PC-3 (cell line): ENCODE measurements at places on chromosomes 7 and 10.

DNA sequence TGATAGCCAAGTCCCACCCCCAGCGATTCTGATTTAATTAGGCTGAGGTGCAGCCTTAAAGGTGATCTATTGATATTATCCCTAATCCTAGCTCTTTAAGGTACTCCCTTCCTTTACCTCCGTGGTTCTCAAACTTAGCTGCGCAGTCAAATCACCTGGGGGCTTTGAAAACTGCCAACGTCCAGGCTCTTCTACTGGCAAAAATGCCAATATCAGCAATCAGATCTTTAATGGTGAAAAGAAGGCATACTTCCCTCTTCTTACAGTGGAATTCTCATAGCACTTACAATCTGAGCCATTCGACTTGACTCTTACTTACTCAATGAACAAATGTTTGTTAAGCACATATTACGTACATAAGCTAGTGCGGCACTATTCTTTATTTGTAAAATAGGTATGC lies 704 bp upstream of the SLC35B4 start:
- H3K27me3 ChIP-seq = no peaks in the 10 kb centered on the region
- DNase-seq = peak; percentile 21
- no peak overlapping the region for H3K27ac ChIP-seq
- H3K36me3 ChIP-seq = no peaks in the 10 kb centered on the region

GRCh38 chr10:124705817-124706461 lies 38.2 kb downstream of the FAM53B start:
- no peak overlapping the region for H3K4me3 ChIP-seq
- no peak overlapping the region for H3K27ac ChIP-seq
- H3K27me3 ChIP-seq = no peaks in the 10 kb centered on the region
- no peaks in the 10 kb centered on the region for H3K4me1 ChIP-seq

DNA sequence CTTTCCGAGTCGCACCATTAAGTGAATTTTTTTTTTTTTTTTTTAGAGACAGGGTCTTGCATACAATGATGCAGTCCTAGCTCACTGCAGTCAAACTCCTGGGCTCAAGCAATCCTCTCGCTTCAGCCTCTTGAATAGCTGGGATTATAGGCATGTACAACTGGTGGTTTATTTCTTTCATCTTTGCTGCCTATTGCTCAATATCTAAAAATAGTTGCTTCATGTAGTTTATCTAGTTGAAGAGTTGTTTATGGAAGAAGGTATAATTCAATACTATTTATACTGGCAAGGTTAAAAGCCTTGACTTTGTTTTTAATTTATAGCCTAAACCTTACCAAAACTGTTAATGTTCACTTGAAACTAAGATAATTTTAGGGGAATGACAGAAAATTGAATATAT lies 66.9 kb downstream of the SEMA3D start:
- no peak overlapping the region for H3K27ac ChIP-seq
- H3K27me3 ChIP-seq = no peaks in the 10 kb centered on the region
- H3K4me3 ChIP-seq = no peak overlapping the region
- no peak for DNase-seq
- H3K4me1 ChIP-seq = peaks cover 14% of the 10 kb centered on the region

- H3K4me3 ChIP-seq = peak overlapping the region; percentile 77
- no peaks in the 10 kb centered on the region for H3K27me3 ChIP-seq
- no peak overlapping the region for H3K27ac ChIP-seq
- DNase-seq = no peak
- H3K36me3 ChIP-seq = no peaks in the 10 kb centered on the region
Observed at GRCh38 chr7:129434675-129435318, 565 bp downstream of the STRIP2 start.

DNA sequence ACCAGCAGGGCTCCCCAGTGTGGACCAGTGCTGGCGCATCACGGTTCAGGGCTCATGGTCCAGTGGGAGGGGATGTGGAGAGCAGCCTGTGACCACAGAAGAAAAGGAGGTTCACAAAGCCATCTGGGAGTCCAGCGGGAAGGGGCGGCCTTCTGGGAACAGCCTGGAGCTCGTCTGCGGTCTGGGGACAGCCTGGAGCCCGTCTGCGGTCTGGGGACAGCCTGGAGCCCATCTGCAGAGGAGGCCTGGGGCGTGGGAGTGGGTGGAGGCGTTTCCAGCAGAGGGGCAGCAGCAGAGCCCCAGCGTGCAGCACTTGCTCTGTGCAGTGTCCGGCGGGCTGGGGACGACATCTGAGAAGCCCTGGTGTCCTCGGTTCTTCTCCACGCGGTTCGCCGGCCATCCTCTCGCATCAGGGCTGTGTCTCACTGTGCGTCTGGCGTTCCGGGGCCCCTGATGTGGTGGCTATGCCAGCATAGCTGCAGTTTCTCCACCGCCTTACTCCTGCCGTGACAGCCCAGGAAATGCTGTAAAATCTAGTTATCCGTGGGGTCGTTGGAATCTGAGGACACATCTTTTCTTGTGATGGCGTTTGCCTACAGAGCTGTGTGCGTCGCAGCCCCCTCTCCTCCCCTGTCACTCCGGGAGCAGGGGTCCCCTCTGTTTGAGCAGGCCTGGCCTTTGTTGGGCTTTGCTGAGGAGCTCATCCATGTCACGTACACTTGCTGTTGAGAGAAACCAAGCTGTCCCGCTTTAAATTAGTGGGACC lies 104.6 kb downstream of the INPP5A start:
- no peaks in the 10 kb centered on the region for H3K27me3 ChIP-seq
- H3K4me3 ChIP-seq = no peak overlapping the region
- H3K4me1 ChIP-seq = peaks cover 4% of the 10 kb centered on the region
- no peak overlapping the region for H3K27ac ChIP-seq
- no peaks in the 10 kb centered on the region for H3K36me3 ChIP-seq

GRCh38 chr10:75496191-75496567 lies 64.8 kb downstream of the LRMDA start:
- no peak for DNase-seq
- peaks cover 51% of the 10 kb centered on the region; the same call in 1 of the 2 replicates for H3K27me3 ChIP-seq
- no peak overlapping the region for H3K4me3 ChIP-seq

GRCh38 chr7:43281268-43281667 lies 168.8 kb downstream of the HECW1 start:
- no peaks in the 10 kb centered on the region for H3K36me3 ChIP-seq
- DNase-seq = no peak
- no peaks in the 10 kb centered on the region for H3K27me3 ChIP-seq
- H3K4me3 ChIP-seq = no peak overlapping the region
- H3K27ac ChIP-seq = no peak overlapping the region

DNA sequence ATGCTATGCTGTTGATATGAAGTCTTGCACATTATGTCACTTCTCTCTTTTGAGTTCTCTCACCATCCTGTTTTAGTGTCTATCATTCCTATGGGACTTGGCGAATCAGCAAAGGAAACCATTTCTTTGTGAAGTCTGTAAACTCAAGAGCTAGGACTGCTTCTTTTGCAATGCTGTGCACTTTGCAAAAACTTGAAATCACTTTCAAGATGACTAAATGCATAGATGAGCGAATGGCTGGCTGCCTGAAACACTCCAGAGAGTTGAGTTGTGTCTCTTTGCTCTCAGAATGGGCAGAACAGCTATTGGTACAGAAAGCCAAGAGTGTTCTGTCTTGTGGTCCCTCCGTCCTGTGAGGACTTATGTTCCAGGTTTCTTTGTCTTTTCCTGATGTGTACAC lies 18.3 kb upstream of the ELMO1 start:
- H3K27me3 ChIP-seq = no peaks in the 10 kb centered on the region
- H3K4me1 ChIP-seq = no peaks in the 10 kb centered on the region
- no peaks in the 10 kb centered on the region for H3K36me3 ChIP-seq
- H3K27ac ChIP-seq = no peak overlapping the region
- H3K4me3 ChIP-seq = no peak overlapping the region

DNA sequence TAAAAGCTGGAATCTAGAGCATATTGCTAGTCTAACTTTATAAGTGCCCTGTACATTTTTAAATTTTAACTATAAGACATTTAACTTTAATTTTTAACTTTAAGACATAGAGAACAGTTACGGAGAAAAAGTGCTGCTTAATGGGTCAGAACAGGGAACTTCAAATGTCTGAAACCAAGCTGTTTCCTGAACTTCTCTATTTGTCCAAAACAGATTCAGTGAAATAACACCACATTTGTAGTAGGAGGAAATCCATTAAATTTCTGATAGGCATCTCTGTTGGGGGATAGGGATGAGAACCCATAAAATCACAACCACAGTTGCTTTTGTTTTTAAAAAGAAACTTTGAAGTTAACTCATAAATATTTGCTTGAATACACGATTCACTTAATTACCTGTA lies 170.8 kb upstream of the ANK3 start:
- H3K27me3 ChIP-seq = no peaks in the 10 kb centered on the region
- H3K4me3 ChIP-seq = no peak overlapping the region
- H3K36me3 ChIP-seq = no peaks in the 10 kb centered on the region

DNA sequence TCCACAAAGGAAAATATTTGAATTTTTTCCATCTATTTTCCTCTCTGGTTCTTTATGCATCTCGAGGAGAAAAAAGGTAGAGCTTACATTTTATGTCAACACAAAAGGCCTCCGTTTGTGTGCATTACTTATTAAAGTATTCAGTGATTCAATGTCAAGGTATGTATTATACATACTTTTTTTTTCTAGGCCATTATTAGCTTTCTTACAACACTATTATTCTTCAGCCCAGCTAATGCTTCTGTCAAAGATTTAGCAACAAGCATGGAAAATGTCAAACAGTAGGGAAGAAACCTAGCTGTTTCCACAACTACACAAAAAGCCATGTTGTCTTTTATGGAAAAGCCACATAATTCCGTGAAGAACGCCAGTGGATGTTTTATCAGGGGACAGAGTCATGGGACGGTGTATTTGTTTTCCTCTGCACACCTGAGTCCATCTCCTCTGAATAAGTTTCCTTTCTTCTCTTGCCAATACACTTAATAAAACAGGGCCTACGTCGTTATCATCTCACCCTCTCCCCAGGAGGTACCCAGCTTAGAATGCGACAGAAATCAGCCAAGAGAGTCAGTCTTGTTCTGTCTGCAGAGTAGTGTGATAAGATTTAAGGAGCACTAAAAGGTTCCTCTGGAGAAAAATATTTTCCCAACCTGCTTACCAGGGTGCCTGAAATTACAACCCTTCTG lies 209.7 kb upstream of the AUTS2 start:
- no peak overlapping the region for H3K4me3 ChIP-seq
- no peak for DNase-seq
- H3K36me3 ChIP-seq = no peaks in the 10 kb centered on the region
- H3K27me3 ChIP-seq = no peaks in the 10 kb centered on the region
- no peaks in the 10 kb centered on the region for H3K4me1 ChIP-seq

GRCh38 chr7:147611431-147611830 lies 979.1 kb upstream of the C7orf33 start:
- DNase-seq = no peak
- H3K4me1 ChIP-seq = no peaks in the 10 kb centered on the region
- no peaks in the 10 kb centered on the region for H3K27me3 ChIP-seq
- H3K27ac ChIP-seq = no peak overlapping the region

DNA sequence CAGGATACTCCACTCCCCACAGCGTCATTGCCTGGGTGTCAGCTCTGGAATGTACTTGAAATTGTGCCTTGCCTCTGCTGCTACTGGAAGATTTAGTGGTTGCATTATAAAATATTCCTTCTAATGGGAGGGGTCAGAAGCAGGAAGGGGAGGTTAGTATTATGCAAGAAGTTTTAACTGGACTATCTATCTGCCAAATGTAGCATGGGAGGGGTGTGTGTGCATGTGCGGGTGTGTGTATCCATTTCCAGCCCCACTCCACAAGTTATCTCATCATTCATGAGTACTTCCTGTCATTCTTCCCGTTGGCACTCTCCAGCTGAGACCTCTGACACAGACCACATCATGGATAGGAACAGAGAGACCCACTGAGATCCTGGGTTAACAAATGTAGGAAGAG lies 13.4 kb downstream of the MBL2 start:
- H3K27ac ChIP-seq = no peak overlapping the region
- H3K4me1 ChIP-seq = peaks cover 4% of the 10 kb centered on the region; the same call in 1 of the 2 replicates
- no peak for DNase-seq

DNA sequence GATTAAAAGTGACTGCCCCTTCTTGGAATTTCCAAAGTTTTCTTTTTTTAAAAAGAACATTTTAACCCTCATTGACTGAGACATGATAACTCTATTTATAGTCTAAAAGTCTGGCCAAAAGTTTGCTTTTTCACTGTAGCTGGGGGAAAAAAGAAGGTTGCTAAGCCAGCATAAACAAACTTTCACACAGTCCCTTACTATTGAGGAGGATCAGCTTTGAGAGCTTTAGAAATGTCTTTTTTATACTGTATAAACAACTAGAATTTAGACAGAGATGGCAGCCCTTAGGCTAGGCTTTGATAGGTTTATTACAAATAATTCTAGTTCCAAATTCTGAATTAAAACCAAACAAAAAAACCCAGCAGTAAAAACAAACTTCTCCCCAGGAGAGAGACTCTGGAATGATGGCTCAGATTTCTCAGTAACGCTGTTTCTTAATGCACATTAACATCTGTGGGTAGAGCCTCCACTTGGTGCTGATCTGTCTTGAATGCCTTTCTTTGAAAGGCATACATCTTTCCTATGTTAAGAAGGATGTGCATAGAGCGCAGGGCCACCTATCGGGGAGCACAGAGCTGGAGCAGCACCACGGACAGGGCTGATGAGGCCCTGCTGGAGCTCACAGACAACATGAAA lies 100.9 kb upstream of the PDLIM1 start:
- peaks cover 41% of the 10 kb centered on the region for H3K4me1 ChIP-seq
- no peak overlapping the region for H3K4me3 ChIP-seq
- H3K27ac ChIP-seq = no peak overlapping the region
- H3K27me3 ChIP-seq = no peaks in the 10 kb centered on the region
- H3K36me3 ChIP-seq = no peaks in the 10 kb centered on the region

GRCh38 chr10:33793793-33794192 lies 459.3 kb upstream of the NRP1 start:
- H3K4me1 ChIP-seq = peaks cover 5% of the 10 kb centered on the region
- no peaks in the 10 kb centered on the region for H3K27me3 ChIP-seq
- H3K27ac ChIP-seq = no peak overlapping the region
- H3K4me3 ChIP-seq = no peak overlapping the region
- no peak for DNase-seq

DNA sequence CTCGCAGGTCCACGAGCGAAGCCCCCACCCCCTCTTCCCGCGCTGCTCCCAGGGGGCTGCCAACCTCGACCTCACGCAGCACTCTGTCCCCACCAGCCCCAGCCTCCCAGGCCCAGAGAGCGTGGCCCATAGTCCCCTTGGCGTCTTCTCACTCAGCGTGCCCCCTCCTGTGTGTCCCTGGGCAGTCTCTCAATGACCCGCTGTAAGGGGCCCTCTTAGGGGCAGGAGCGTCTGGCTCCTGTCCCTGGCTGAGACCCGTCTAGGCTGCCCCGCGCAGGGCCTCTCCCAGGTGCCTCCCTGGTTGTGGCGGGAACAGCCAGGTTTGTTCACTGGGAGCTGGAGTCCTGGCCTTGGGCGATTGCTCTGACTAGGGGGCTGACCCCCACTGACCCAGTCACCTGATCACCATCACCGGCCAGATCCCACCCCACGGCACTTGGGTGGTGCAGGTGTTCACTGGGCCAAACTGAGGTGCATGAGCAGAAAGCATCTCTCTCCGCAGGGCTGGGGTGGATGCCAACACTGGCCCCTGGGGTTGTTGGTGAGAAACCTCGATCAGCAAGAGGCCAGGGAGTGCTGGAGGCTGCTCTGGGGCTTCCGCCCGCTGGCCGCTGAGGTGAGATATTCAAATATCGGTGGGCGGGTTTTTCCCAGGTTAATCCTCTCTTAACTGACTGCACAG lies 12.6 kb upstream of the WDFY4 start:
- no peak overlapping the region for H3K4me3 ChIP-seq
- DNase-seq = no peak
- H3K27ac ChIP-seq = no peak overlapping the region

- peak; percentile 91 for DNase-seq
- no peaks in the 10 kb centered on the region for H3K27me3 ChIP-seq
- peaks cover 23% of the 10 kb centered on the region for H3K4me1 ChIP-seq
- H3K4me3 ChIP-seq = no peak overlapping the region
Observed at GRCh38 chr10:11875494-11876281, 52.5 kb downstream of the PROSER2 start.

GRCh38 chr7:91778416-91778815 lies 102.1 kb downstream of the MTERF1 start:
- H3K36me3 ChIP-seq = no peaks in the 10 kb centered on the region
- no peak overlapping the region for H3K4me3 ChIP-seq
- H3K27ac ChIP-seq = no peak overlapping the region
- DNase-seq = no peak
- H3K27me3 ChIP-seq = no peaks in the 10 kb centered on the region
